ENCODE measurements at places on chromosomes 11 and 22. TPM values are rescaled to one million over a fixed set of nuclear protein-coding genes. Genes with fewer than 3 reads are reported as not detected.

DNA sequence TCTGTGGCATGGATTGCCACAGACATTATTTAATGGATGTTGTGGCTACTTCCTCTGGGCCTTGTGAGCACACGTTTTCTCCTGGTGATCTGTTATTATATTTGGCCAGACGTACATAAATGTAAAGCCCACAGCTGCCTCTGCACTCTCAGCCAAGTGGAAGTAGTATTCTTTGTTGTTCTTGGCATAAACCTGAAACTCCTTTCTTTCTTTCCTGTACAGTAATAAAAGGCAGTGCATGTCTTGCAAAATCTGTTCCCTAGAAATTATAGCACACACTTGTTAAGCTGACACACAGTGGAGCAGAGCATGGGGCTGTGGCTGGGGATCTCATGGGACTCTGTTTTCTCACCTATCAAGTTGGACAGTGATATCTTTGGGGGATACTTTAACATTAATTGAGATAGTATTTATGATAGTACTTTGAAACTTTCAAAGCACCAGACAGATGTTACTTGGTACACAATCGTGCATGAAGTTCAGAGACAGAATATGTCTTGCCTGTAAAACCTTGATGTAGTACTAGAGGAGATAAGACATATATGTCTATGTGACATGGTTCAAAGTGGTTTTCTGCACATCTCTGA is 20.9 kb downstream of the PANX1 start:
- DNase-seq, result no peak

DNA sequence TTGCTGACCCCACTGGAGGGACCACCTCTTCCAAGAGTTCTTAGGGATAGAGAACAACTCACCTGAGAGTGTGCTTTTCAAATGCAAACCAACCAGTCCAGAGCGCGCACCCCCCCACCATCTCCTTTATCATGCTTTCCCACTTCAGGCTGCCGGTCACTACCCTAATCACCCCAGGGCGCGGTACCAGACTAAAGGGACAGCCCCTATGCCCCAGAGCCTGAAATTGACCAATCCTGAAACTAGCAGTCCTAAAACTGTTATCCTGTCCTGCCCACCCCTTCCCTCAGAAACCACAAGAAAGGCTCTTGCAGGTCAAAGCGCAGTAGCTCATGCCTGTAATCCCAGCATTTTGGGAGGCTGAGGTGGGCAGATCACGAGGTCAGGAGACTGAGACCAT is 37.0 kb downstream of the NEAT1 start:
- no peak for DNase-seq

- DNase-seq, result no peak
Measured at GRCh38 chr22:27616033-27616432, 185.5 kb downstream of the MN1 start.

DNA sequence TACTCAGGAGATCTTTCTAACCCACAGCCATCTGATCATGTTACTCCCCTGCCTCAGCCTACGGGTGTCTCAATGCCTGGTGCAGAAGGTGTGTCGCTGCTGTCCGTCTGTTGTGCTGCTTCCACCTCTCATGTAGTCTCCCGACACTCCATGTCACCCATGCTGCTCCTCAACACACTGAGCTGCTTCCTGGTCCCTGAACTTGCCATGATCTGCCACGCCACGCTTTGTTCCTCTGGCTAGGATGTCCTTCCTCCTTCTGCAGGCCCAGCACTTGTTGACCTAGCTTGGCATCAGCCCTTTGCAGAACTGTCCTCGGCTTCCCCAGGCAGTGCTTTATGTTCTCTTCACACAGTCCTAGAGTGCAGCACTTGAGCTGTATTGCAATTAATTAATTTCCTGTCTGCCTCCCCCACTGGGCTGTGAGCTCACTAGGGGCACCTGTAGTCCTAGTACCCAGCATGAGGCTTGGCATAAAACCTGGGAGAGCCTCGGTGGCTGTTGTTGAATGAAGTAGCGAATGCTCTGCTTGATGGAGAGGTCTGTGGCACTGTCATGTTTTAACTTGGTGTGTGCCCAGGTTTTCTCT is 9.5 kb downstream of the GTPBP1 start:
- no peak for DNase-seq

GRCh38 chr22:35464399-35464798 is 64.5 kb downstream of the MCM5 start:
- no peak for DNase-seq

- no peak for DNase-seq
Measured at GRCh38 chr11:34823639-34824038, 92.5 kb downstream of the APIP start.

DNA sequence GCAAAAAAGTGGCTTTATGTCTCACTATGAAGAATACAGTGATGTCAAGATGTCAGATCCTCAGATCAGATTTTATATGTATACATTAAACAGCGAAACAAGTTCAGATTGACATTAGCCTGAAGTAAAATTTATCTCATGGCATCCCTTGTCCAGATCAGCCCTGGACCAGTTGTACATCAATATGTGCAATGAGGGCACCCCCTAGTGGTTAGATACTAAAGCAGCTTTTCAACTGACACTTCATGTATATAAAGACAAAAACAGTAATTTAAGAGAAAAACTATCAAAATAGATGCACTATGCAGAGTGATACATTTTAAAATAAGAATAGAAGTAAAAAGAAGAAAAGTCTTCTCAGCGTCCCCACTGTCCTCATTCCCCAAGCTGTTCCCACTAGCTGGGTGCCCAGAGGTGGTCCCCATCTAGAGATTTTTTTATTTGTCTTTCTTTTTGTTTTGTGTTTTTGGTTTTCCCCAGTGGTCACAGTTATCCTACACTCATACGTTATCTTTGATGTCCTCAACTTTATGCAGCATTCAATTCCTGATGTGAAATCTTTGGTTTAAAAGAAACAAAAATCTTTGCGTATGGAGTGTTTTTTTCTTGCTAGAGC is 2193.4 kb upstream of the RAG2 start:
- DNase-seq, result peak; percentile 8

DNA sequence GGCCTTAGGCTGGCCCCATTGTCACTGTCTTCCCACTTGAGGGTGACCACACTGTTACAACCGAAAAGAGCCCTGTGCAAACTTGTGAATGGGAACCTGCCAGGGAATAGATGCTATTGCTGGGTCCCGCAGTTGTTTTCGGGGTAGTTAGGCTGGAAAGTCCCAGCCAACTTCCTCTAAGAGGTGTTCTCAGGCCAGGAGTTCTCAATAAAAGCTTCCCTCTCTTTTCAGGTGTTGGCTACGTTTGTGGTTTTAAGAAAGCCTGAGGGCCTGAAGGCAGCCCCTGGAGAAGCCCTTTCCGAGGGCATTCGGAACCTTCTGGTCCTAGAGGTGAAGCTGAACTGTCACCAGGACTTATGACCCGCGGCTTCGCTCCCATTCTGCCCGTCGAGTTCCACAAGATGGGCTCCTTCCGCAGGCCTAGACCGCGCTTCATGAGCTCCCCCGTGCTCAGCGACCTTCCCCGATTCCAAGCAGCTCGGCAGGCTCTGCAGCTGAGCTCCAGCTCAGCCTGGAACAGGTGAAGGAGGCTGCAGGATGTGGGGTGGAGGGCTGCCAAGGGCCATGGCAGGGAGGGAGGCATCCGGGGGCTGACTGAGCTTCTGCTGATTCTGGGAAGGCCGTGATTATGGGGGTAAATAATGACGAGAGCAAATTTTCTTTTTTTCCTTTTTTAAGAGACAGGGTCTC is 104.8 kb downstream of the PRR5L start:
- no peak for DNase-seq

DNA sequence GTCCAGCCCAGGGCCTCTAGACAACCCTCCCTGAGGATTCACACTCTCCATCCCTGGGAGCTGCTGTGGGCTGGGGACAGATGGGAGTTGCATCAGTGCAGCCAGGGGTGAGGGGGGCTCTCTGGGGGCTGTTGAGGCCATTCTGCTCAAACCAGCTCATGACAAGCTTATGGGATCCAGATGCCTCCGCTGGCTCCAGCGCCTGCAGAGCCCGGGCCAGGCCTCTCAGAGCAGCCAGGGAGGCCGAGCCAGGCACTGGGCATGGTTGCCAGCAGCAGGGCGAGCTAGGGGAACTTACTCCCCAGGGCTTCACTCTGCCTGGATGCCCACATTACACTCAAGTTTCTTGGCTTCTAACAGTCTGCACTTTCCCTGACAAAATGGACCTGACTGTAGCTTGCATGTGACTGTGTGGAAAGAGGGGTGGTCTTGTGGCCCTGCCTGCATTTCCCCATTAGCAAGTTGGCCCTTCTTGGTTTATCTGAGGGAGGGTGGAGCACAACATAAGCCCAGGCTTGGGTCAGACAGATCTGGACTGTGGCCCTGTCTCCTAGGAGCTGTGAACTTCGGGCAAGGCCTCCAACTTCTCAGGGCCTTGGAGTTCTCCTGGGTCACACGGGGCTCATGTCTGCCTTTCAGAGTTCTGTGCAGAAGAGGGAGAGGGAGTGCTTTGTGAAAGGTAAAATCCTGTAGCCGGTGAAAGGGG is 34.5 kb upstream of the CYB5R3 start:
- DNase-seq, result no peak

GRCh38 chr11:12599408-12600143 is 74.6 kb upstream of the TEAD1 start:
- peak; percentile 48 for DNase-seq

- no peak for DNase-seq
Measured at GRCh38 chr11:72833811-72834493, 19.7 kb downstream of the ATG16L2 start.

GRCh38 chr11:82986446-82986845 is 84.9 kb downstream of the DDIAS start:
- DNase-seq, result no peak

DNA sequence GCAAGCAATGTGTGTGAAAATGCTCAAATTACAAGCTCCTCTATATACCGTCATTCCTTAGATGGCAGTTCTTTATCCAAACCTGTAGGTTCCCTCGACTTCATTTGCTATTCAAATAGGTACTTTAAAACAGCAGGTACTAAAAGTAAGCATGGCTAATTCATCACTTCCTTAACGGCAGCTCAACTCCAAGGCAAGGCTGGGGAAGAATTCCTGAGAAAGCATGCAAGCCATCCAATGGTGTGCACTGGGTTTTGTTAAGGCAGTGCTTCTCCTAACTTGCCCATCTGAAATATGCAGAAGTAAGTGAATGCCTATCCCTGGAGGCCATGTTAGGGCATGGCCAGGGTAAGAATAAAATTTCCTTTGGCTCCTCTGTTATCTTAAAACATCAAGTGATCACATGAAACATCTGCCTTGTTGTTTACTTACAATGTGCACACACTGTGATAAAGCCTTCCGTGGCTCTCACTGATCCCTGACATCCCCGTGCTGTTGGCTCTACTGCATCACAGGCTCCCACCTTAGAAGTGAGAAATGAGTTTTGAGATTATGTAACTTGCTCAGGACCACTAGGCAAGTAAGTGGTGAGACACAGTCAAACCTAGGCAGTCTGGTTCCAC is 52.1 kb downstream of the SMCO4 start:
- no peak for DNase-seq

- DNase-seq, result no peak
Measured at GRCh38 chr22:40322021-40322420, 24.3 kb upstream of the ADSL start.

GRCh38 chr11:111387363-111387762 is 8.3 kb upstream of the POU2AF1 start:
- DNase-seq, result no peak

GRCh38 chr22:26550498-26551033 is 38.3 kb upstream of the TFIP11 start:
- no peak for DNase-seq

DNA sequence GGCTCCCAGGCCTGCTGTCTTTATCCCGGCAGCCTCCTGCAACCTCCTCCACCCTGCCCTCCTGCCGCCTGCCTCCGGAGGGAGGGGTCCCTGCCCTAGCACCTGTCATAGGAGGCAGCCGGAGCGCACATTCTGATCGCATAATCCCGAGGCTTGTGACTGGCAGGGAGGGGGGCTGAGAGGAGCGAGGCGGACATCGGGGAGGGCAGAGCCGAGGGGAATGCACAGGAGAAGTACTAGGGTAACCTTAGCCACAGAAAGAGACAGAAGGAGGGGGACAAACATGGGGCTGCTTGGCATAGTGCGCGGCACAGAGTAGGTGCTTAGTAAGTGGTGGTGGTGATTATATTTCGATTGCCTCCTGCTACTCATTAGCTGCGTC is 9.2 kb upstream of the ALX4 start:
- DNase-seq, result no peak

DNA sequence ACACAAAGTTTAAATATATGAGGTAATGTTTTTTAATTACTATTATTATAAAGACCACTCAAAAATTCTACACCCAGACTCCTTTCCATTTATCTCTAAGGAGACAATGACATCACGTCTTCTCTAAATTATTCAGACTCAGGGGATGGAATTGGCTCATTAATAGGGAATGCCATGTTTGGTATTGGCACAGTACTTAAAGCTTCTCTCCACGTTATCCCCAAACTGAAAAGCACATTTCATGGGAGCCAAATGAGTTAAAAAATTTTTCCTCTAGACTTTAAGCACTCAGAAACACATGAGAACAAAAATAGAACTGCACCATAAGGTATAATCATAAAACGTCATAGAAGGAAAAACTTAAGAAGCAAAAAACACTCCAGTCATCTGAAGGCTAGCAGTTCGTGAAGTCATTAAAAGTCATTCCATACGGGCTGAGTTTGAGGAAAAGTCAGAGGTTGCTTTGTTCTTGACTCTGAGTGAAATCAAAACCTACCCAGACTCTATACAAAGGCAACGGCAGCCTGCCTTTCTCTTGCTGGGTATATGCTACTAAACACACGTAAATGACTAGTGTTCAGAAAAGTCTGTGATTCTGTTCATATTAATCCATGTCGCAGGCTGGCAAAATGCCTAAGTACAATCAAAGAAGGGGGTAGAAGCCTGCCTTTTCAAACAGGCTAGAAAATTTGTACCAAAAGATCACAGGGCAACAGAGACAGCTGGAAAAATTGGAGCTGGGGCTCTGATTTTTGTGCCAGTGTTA is 8.7 kb upstream of the MPPED2 start:
- DNase-seq, result no peak

GRCh38 chr11:73203790-73204189 is 14.3 kb upstream of the P2RY2 start:
- no peak for DNase-seq

- no peak for DNase-seq
Measured at GRCh38 chr11:64516226-64516625, 74.8 kb upstream of the SLC22A12 start.

Gene KIRREL3
- total RNA-seq, result not detected

Gene NRXN2
- 0.37 TPM for total RNA-seq

Gene ZBED5
- 46.4 TPM for total RNA-seq

Gene CRYBB3
- 0.77 TPM for total RNA-seq

Gene OR51B5
- 0.30 TPM for total RNA-seq

Gene TUBA8
- 2.9 TPM for total RNA-seq

Gene RHOD
- 3.4 TPM for total RNA-seq

Gene MGAT3
- total RNA-seq, result 1.2 TPM

Gene OR5P2
- total RNA-seq, result not detected

Gene GGT1
- 47.6 TPM for total RNA-seq
